Sigmoid colon (tissue), 7 donors: ENCODE measurements at places on chromosomes 7 and 10. TPM values are rescaled to one million over a fixed set of nuclear protein-coding genes. Genes with fewer than 3 reads are reported as not detected.

Gene C7orf57
- not detected for polyA plus RNA-seq

Gene PDZD8
- polyA plus RNA-seq: 3.5 TPM

Gene CNNM1
- polyA plus RNA-seq: not detected

Gene EPHB6
- 1.2 TPM for polyA plus RNA-seq

Gene EIF4EBP2
- polyA plus RNA-seq: 34.7 TPM

Gene SLC26A4
- polyA plus RNA-seq: 0.25 TPM

Gene C7orf33
- not detected for polyA plus RNA-seq

Gene ZNF467
- 3.5 TPM for polyA plus RNA-seq

Gene KIF11
- polyA plus RNA-seq: 2.4 TPM

Gene NDUFA5
- polyA plus RNA-seq: 177 TPM

Gene CPA5
- not detected for polyA plus RNA-seq

Gene HDAC9
- polyA plus RNA-seq: 2.4 TPM
